GM04504 (cell line): ENCODE measurements at places on chromosomes 13 and 19.
A peak's percentile ranks its signal among the peaks of the same experiment; 100 is the strongest.

GRCh38 chr19:7606289-7606688, 10.6 kb downstream of the CAMSAP3 start:
- DNase-seq, result no peak

DNA sequence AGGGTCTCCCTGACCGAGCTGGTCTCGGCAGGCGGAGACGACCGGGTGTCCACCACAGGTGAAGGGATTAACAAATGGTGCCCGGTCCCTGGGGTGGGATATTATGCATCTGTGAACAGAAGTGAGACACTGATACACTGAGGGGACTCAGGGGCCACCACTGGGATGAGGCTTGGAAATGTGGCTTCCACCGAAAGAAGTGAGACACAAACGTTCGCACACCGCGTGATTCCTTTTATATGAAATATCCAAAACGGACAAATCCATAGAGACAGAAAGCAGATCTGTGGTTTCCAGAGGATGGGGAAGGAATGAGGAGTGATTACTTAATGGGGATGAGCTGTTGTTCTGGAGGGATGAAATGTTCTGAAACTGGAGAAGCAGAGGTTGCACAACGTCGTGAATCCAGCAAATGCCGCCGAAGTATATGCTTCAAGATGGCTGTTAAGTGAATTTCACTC, 47.5 kb downstream of the C13orf46 start:
- DNase-seq, result peak; percentile 71

DNA sequence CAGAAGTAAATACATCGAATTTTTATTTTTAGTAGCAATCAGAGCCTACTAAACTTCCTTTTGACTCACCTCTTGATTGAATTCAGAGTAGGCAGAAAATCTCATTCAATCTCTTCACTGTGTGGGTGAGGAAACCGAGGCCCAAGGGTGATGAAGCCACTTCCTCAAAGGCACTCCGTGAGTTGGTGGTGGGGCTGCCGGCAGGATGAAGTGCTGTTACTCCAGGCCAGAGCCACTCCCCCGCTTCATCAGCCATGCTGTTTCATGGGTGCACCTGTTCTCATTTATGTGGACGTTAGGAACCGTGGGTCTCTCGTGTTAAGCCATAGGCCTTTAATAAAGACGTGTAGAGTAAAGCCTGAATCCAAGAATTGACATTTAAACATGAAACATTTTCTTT, 13.2 kb downstream of the ING1 start:
- no peak for DNase-seq

- DNase-seq, result no peak
These were observed 42.7 kb downstream of the CAPN12 start for GRCh38 chr19:38701455-38702063.

DNA sequence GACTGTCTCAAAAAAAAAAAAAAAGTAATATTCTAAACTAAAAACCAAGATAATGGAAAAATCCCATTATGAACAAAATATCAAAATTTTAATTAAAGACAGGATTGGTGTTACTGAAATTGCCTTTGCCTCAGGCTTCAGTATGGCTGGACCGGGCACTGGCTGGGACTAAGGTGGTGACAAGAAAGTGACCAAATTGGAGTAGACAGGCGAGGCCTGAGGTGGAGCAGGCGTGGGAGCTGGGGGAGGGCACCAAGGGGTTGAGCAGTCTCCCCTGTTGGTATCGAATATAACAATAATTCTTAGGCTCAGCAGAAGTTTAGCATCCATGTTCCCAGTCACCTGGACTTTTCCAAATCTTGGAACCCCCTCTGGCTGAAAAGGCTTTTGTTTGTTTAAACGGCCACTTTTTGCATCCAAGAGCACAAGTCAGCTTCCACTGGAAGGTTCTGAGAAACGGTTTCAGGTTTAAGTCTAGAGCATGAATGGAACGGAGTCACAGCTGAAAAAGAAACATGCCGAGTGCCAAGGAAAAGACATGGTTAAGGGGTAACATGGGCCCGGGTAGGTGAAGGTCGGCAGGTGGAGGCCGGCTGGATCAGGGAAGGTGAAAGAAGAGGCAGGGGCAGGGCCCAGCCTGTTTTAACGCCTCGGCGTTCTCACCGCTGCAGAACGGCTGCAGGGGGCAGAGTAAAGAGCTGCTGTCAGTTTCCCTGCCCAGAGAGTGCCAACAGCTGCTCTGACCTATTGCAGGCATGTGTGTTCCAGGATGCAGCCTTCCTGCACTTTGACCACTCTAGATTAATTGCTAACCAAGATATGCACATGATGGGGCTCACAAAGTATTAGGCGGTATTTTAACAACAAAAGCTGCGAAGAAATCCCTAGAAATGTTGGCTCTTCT, 104.4 kb downstream of the TM9SF2 start:
- DNase-seq, result no peak

DNA sequence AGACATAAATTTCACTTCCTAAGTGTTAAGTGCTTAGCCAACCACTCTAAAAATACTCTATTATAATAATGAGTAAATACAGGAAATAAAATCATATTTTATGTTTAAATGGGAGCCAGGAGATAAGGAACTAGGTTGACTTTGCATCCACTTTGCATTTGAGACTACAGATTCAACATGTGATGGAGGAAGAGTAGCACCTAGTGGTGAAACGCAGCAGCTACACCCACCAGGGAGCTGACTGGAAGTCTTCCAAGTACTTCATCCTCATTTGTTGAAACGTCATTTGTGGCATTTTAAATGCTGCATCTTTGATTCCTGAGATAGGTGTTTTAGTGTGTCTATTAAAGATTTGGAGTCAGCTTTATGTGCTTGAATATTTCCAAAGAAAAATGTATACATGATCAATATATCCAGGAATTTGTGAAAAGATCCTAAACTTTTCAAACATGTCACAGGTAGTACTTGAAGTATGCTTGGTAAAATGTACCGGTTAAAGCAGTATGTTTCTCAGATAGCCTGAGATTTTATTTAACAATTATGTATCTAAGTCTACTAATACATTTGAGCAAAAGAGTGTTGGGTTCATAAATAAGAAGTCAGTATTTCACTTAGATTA, 17.4 kb upstream of the KCTD12 start:
- no peak for DNase-seq

GRCh38 chr13:110119935-110120905, 186.7 kb downstream of the COL4A1 start:
- no peak for DNase-seq
